ENCODE measurements at places on chromosomes 6 and 20.

DNA sequence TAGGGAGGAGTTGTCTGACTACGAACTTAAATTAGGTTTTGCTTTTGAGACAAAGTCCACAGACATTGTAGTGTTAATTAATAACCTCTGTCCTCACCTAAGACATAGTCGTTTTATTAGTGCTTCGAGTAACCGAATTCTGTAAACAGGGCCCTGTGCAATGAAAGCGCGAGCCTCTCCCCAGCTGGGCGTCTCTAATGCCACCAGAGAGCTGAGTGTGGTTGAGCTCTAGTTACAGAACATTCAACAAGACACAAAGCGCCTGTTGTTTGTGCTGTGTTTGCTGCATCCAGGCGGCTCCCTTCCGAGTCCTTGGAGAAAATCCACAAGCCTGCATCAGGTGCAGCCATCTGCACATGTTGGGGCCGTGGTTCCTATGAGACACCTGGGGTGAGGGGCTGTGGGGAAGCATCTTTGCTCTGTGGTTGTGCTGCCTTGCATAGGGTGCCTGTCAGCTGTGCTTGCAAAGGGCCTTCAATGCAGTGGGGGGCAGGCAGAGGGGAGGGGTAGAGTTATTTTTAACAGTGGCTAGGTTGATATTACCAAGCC lies 63.9 kb downstream of the CD164 start:
- no peak for DNase-seq

- DNase-seq: no peak
These were observed 88.2 kb downstream of the HIVEP2 start for GRCh38 chr6:142856624-142857232.

DNA sequence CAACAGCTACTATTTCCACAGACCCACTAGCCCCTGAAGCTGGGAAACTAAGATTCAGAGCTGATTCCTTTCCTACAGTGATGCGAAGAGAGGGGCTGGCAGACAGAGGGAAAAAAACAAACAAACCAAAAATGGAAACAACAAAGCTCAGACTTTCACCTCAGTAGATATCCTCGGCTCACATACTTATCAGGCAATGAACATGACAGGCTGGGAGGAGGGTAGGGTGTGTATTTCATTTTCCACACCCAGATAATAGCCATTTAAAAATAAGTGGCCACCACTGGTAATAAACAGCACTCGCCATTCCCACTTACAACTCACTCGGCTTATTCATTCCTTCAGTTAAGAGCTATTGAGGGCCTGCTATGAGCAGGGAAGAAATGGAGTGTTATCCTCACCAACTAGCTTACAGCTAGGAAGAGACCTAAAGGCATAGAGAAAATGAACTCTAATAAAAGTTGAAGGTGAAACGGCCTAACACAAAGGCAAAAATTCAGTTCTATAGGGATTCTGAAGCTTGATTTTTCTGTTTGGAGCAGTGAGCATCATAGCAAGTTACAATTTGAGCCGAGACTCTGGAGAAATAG lies 32.0 kb upstream of the SPTLC3 start:
- no peak for DNase-seq

DNA sequence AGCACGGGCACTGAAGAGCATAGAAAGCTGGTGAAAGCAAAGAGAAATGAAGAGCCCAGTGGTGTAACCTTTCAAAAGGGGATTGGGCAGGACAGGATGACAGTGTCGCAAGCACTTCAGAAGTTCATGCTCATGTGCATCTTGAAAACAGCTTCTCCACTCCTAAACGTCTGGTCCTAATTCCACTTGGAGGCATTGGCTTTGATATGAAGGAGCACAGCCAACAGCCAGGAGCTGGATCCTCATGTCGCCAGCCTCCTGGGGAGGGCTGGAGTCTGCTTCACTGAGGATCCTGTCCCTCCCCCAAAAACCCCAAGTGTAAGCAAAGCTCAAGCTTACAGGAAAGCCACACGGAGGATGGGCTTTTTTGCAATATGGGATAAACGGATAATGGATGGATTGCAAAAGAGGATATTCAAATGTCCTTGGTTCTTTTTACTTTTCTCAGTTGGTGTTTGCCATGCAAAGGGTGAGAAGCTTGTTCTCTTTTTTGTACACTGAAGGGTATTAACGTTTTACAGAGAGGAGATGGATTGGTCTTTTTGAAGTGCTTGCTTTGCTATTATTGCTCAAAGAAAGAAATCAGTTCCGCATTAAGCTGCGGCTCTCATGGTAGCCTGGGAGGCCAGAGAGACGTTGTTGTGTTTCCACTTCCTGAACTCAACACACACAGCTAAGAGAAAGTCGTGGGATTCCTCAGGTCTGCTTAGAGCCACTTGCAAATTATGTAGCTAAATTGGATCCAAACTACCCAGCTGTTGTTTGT lies 92.2 kb downstream of the SIM1 start:
- DNase-seq: no peak

GRCh38 chr20:4973330-4974097 lies 27.8 kb downstream of the SLC23A2 start:
- DNase-seq: no peak

- no peak for DNase-seq
These were observed 119.7 kb upstream of the ZNF184 start for GRCh38 chr6:27592481-27593199.
